CD8-positive, alpha-beta T cell (primary cell): ENCODE measurements at places on chromosomes 3 and 15.

DNA sequence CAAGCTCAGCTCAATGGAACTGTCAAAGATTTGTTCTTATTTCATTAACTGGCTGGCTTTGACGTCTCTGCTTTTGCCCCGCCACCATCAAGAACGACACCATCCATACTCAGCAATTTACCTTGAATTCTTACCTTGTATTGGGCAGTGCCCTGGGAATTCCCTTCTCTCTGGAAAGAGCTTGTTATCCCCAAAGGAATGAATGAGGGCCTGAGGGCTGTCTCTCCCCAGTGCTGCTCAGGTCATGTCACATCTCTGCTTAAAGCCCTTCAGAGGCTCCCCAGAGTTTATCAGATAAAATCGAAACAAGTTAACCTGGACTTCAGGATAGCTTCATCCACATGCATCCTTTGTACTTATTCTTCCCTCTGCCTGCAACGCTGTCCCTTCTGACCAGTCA lies 5.9 kb upstream of the WNT5A start:
- DNase-seq = no peak

DNA sequence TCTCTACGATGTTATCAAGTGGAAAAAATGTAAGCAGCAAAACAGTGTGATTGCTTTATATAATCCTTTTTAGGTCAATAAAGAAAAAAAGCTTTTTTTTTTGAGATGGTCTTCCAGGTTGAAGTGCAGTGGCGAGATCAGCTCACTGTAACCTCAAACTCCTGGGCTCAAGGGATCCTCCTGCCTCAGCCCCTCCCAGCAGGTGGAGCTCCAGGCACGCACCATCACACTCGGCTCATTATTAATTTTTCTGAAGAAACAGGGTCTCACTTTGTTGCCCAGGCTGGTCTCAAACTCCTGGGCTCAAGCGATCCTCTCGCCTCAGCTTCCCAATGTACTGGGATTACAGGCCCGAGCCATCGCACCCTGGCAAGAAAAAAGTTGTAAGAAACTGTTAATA lies 17.3 kb downstream of the RNF168 start:
- peak; percentile 3 for DNase-seq

DNA sequence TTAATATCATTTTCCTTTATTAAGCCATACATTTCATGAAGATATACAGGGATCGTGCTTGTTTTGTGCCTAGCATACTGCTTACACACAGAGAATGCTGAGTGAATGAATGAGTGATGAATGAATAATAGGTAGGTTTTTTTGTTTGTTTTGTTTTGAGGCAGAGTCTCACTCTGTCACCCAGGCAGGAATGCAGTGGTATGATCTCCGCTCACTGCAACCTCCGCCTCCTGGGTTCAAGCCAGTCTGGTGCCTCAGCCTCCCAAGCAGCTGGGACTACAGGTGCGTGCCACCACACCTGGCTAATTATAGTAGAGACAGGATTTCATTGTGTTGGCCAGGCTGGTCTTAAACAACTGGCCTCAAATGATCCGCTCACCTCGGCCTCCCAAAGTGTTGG lies 400.0 kb downstream of the ROBO1 start:
- no peak for DNase-seq

DNA sequence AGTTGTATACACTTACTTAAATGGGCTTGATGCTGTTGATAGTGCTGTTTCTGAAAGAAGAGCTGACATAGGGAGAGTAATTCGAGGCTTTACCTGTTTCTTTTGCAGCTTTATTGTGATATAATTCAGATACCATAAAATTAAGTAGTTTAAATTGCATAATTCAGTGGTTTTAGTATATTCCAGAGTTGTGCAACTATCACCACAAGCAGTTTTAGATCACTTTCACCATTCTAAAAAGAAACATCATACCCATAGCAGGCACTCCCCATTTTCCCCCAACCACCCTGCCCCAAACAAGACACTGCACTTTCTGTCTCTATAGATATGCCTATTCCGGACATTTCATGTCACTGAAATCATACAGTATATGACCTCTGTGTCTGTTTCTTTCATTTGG lies 98.5 kb downstream of the MTHFS start:
- DNase-seq = no peak

- no peak for DNase-seq
Observed at GRCh38 chr3:134693226-134693625, 42.4 kb upstream of the KY start.

DNA sequence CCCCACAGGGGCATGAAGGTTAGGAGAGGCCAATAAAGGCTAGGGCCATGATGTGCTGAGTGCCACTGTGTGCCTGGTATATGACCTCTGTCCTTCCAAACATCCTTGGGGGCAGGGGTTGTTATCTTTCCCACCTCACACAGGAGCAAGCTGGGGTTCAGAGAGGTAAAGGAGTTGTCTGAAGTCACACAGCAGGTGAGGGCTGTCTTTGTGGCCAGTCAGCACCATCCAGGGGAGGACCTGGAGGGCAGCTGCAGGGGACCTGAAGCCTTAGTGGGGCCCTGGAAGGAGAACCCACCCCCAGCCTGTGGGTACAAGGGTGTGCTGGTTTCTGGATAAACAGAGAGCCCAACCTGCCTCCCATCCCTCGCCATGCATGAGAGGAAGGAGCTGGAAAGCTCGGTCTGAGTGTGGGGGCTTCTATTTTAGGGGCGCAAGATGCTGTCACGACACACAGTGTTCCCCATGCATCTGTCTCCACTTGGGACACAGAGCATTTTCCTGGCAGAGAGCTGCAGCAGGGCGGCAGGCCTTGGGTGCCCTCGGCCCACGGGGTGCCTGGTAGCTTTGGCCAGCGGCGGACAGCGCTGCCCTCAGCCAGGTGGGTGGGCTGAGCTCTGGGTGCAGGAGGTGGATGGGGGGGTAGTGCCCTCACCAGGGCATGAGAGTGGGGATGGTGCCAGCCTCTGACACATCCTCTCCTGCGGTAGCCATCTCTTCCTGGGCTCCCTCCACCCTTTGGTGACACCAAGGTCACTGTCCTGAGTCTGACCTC lies 14.7 kb downstream of the IQSEC1 start:
- no peak for DNase-seq

GRCh38 chr15:65405791-65406423 lies 16.8 kb downstream of the IGDCC4 start:
- no peak for DNase-seq

GRCh38 chr3:129087138-129087702 lies 26.6 kb downstream of the GP9 start:
- no peak for DNase-seq

GRCh38 chr15:101435761-101436160 lies 53.7 kb downstream of the PCSK6 start:
- no peak for DNase-seq

- DNase-seq = no peak
Observed at GRCh38 chr3:18866899-18867298, 281.4 kb upstream of the KCNH8 start.

- DNase-seq = no peak
Observed at GRCh38 chr3:177703788-177704187, 506.5 kb upstream of the TBL1XR1 start.

DNA sequence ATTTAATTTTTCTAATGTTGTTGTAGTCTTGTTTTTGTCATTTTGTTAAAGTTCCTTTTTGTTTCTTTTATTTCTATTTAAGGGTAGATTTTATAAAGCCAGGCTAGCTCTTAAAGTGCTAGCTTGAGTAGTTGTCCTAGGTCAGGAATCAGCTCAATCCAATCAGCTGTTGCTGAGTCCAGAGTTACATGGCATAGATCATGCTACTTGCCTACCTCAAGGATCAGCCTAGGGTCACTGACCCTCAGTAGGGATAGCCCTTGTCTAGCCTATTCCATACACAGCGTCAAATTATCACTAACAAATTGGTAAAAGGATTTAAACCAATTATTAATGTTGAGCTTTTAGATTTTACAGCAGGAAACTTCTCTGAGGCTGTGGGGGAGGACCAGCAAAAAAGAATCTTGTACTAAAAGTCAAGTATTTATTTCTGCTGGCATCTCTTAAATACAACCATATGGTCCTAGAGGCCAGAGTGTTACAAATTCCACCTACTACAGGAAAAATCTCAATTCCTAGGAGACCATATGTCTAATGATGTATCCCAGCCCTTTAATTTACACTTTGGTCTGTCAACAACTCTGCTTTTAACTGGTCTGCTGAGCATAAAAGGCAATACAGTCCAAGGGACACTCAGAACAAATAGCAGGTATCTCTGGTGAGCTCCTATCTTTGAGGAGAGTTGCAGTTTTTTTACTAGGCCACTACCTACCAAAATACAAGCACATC lies 138.3 kb upstream of the PTPRG start:
- no peak for DNase-seq

- no peak for DNase-seq
Observed at GRCh38 chr3:138433892-138434275, 532 bp upstream of the ESYT3 start.

GRCh38 chr3:124300416-124300815 lies 308.5 kb upstream of the ROPN1 start:
- DNase-seq = no peak

- no peak for DNase-seq
Observed at GRCh38 chr3:44966795-44967278, 9.1 kb downstream of the ZDHHC3 start.

DNA sequence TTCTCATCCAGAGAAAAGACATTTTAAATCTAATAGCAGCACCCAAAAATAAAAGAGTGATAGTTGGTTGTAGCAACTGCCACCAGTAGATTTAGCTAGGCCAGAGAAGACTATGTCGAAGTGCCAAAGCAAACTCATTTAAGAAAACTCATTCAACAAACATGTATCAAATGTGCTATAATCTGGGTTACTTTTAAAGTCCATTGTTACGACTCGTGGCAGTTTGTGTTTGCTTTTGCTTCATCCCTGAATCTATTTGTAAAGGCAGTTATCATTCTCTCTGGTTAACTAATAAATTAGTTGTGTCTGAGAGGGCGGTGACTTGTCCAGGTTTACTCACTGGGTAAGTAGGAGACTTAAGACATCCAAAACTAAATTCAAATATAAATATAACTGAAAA lies 159.4 kb downstream of the ZIC4 start:
- DNase-seq = no peak

DNA sequence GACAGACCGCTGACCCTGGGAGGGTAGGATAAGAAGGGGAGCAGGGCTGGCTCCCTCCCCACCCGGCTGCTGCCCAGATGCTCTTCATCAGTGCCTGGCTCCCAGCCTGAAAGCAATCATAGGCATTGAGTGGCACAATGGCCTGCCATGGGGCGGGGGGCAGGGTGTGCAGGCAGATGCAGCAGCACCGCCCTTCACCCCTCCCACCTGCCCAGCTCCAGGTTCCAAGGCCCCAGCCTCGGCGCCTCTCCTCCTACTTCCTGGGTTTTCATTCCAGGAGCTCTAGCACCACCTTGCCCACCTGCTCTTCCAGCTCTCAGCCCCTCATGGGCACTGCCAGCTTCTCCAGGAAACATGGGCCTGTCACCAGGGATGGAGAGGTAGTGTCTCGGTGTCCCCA lies 101.7 kb downstream of the MEGF11 start:
- DNase-seq = no peak

- DNase-seq = no peak
Observed at GRCh38 chr15:72813345-72814004, 29.9 kb upstream of the ADPGK start.

GRCh38 chr3:141870091-141870687 lies 6.3 kb upstream of the ATP1B3 start:
- DNase-seq = no peak

GRCh38 chr15:41893422-41894250 lies at the start of gene SPTBN5:
Gene SPTBN5 (minus strand): TSS chr15:41894053. CDS start chr15:41893497, 556 bp downstream.
- no peak for DNase-seq

GRCh38 chr3:184474897-184475296 lies 86.7 kb upstream of the EPHB3 start:
- no peak for DNase-seq

DNA sequence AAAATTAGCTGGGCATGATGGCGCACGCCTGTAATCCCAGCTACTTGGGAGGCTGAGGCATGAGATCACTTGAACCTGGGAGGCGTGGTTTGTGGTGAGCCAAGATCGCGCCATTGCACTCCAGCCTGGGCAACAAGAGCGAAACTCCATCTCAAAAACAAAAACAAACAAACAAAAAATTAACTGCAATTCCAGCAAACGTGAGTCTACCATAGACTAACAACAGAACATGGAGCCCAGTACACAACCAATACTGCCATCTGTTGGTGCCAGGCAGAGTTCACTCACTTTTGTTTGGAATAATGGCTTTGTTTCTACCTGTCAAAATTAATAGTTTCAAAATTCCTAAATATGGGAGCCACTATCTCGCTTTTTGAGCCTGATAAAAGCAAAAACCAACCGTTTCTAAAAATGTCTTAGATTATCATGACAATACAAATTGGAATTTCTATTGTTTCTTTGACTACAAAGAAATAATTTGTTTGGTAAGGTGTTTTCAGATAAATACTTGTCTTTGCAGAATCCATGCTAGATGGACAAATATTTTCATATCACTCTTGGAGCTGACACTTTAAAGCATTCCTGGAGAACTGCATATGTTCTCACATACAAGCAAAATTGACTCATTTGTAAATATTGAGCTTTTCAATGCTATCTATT lies 45.0 kb downstream of the GPR176 start:
- no peak for DNase-seq

DNA sequence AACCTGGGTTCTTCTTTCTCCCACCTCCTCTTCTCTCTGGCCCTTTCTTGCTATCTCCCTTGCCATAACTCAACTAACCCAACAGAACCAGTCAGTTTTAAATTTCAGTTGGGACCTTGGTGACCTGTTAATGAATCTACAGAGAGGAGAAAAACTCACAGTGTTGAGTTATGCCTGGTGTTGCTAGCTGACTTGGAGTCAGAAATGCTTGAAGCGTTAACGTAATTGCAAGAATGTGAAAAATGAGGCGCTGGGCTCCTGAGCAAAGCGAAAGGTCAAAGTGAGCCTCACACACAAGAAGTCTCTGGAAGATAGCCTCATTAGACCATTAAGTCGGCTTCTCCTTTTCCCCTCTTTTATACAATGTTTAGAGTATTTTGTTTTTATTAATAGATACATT lies 18.4 kb downstream of the MEIS2 start:
- DNase-seq = no peak

DNA sequence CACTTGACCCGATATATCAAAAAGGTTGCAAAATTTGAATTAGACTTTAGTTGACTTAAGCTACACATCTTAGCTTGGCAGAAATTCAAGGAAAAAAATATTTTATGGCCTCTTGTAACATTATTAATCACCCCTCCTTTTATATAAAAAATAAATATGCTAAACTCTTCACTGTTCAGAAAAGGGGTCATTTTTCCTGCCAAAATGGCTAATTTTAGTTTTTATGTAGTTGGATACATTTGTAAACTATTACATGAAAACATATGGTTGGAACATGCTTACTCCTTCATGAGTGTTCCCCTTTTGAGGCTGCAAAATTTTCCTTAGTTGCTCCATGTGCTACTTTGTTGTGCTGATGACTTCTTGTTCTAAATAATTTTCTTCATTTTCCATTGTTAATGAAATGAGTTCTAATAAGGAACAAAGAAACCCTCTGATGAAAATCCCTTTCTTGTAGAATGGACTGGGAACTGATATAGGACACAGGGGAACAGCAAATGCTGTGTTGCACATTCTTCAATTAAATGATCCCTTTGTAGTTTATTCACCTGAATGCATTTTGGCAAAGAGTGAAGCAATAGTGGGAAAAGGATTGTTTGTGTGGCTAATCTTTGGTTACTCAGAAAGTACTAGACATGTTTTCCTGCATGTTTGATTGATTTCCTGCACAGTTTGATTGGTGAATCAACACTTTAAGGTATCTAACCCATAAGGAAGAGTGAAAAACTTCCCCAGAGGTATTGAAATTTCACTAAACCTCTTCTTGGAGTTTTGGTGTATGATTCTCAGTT lies 349.3 kb downstream of the TIGIT start:
- DNase-seq = no peak

GRCh38 chr3:67375976-67376375 lies 278.4 kb downstream of the SUCLG2 start:
- no peak for DNase-seq

- no peak for DNase-seq
Observed at GRCh38 chr3:115834068-115834467, 210.8 kb downstream of the GAP43 start.
